ENCODE measurements at places on chromosomes 1 and 21.

- no peak for DNase-seq
Observed at GRCh38 chr1:234620272-234621126, 10.5 kb upstream of the IRF2BP2 start.

DNA sequence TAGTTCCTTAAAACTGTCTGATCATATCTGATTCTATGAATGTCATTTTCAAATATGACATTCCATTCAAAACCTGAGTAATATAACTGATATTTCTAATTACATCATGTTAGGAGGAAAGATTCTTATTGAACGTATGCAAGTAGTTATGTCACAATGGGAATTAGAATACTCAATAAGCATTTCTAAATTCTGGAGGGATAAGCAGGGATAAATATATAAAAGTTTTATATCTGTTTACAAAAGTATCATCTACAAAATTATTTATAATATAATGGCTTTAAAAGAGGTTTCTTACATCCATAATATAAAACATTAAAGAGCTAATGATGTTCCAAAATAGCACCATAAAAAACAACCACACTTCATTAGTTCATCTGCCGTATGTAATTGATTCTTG, at the start of gene OR14A2:
Gene OR14A2 (minus strand): TSS at position 101 of the 400 bp plus-strand sequence.
- DNase-seq, result no peak

DNA sequence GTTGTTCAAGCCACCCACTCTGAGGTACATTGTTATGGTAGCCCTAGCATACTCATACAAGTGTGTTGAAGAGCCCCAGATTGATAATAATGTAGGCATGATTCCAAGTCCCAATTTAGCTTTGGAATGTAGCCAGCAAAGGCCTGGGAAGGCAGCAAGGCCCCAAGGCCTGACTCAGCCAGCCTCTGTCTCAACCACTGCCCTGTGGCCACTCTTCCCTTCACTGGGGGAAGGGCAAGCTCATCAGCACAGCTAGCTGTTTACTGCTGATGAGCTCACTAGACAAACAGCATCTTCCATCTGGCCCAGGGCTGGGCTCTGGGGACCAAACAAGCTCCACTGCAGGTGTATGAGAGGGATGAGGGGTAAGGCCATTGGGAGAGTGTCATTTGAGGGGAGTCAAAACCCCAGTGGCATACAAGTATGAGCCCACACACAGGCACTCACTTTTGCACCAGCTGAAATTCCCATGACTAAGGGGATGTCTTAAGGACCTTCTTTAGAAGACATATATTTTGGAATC, 2.2 kb upstream of the IRF6 start:
- peak; percentile 98 for DNase-seq

DNA sequence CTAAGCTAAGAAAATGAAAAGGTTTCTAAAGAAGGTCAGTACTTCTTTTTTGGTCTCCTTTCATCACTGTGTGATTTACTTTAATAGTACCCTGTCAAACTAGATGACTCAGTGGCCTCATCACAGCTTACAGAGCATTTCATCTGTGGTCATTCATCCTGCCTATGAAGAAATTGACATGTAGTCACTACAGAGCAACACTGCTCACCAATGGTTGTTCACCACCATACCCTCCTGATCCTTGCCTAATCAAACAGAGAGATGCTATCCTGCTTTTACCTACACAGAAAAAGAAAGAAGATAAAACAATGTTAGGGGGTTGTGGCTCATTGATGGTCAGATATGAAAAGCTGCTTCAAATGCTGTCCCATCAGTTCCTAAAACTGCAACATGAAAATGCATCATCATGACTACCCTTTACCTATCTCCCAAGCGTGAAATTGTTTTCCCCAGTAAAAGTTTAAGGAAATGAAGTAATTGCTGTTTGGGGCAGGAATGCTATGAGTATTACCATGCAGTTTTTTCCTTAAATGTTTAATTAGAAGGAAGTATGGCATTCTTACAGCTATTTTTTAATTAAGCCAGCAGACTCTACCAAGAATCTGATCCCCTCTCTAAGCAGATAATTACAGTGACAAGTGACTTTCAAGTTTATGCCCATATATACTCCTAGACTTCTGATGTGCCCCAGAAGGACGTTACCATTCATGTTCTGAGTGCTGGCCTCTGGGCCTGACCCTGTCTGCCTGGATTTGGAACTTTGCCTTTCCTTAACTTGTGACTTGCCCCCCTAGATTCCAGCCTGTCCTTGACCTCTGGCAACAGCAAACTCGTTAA, 46.1 kb upstream of the FBXO28 start:
- DNase-seq, result peak; percentile 93

DNA sequence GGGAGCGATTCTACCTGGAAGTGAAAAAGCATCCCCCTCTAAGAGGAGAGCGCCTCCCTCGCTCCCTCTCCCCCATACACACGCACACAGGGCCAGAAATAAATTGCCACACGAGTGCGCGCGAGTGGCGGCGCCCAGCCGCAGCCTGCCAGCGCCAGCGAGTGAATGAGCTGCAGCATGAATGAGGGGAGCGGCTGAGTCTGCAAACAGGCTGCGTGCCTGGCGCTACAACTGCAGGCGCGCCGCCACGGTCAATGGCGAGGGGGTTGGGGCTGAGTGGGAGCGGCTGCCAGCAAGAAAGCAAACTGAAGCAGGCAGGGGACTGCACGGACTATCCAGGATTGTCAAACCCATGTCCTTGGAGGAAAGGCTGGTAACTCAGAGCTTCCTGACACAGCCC, 2.2 kb downstream of the CAMK1G start:
- DNase-seq, result peak; percentile 39

DNA sequence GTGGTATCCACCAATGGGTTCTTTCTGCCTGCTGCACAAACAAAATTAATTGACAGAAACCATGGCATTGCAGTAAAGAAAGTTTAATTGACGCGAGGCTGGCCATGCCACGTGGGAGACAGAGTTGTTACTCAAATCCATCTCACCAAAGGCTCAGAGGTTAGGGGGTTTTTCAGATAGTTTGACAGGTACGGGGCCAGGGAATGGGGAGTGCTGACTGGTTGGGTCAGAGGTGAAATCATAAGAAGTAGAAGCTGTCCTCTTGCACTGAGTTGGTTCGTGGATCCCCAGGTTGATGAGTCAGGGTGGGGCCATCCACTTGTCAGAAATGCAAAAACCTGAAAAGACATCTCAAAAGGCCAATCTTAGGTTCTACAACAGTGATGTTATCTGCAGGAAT, 941 bp upstream of the TBCE start:
- DNase-seq, result no peak

DNA sequence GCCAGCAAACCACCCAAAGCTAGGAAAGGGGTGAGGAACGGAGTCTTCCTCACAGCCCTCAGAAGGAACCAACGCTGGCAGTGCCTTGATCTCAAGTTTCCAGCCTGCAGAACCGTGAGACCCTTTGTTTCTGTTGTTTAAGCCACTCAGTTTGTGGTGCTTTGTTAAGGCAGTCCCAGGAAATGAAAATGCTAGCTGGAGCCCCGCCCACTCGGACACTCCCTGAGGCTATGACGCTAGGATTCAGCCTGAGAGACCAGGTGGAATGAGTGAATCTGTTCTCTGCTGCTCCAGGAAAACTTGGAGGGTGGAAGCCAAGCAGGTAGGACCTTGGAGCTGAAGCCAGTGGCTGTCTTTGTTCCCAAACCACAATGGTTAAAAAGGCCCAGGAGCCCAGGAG, 196.5 kb upstream of the POU3F1 start:
- peak; percentile 51 for DNase-seq

DNA sequence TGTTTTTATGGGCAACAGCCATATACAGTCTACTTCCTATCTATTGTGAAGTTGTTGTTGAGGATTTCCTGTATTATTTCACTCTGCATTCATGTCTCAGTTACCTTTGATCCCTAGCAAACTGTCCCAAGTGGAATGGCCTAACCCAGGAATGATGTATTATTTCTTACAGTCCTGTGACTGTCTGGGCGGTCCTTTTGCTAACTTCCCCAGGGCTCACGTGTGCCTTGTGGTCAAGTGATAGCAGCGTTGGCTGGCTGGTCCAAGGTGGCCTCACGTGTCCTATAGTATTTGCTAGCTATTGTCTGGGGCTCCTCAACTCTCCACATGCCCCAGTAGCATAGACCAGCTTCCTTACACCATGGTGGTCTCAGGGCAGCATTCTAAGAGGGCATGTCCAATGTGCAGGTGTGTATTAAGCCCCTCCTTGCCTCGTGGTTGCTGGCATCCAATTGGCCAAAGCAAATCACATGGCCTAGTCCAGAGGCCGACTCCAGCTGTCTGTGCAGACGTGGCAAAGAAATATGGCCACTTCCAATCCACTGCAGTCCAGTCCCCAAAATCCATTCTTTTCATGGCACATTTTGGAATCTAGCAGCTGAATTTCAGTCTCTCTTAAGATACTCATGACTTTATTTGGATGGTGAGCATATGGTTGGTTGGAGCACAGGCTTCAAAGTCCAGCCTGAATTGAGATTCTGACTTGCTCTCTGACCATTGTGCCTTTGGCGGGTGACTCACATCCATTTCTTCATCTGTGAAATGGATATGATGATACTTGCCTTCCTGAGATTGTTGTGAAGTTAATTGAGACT, 94.1 kb downstream of the GALNT2 start:
- DNase-seq, result peak; percentile 38

DNA sequence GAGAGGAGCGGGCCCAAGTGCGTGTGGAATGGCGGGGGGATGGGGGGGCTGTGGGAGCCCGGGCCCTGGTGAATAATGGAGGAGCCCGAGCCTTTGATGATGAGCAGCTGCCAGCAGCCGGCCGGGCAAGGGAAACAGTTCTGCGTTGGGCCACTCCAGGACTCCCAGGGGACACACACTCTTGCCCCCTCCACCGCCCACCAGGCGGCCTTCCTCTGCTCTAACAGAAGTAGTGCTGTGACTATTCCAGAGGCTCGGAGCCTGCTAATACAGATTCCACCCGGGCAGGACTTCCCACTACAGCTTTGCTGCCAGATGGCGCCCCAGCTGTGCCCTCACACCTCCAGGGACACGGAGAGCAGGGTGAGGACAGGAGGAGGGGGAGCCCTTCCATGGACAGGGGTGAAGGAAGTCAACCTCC, 48.2 kb upstream of the LRP8 start:
- no peak for DNase-seq

- DNase-seq, result peak; percentile 22
Observed at GRCh38 chr1:43387976-43388599, 1.5 kb downstream of the MED8 start.

DNA sequence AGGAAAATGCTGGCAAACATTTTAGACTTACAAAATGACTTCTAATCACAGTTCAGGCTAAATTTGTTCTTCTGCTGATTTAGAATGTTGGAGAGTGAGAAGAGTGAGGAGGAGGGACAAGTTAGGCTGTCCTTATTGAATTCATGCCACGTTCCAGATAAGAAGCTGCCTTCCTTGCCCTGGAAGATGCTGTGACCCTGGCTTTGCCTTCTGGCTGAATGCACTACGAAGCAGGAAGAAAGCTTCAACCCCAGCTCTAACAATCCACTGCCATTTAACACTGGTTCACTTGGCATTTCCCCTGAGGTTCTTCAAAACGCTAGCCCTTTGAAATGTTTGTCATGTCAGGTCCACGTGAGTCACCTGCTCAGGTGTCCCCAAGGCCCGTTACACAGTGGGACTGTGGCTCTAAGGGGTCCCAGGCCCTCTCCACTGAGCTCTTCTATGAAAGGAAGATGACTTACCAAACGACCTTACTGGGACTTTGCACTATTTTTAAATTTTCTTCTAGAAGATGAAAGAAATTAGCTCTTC, 30.0 kb upstream of the LRRC8C start:
- DNase-seq, result no peak

DNA sequence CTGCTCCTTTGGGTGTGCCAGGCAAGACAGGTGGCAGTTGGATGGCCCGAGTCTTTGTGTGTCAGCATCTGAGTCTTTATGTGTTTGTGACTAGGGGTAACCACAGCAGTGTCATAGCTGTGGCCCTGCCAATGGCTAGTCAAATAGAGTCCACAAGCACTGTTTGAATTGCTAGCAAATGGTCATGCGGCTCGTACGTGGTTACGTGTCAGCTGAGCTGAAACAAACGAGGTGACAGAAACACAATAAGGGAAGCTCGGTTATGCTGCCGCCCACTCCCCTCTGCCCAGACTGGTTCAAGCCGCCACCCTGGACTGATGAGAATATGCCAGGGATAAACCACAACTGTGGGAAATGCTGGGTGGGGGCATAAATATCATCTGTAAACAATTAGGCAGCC, 174.3 kb upstream of the LMO4 start:
- DNase-seq, result peak; percentile 29

- DNase-seq, result no peak
Observed at GRCh38 chr1:157415661-157416060, 136.7 kb downstream of the FCRL5 start.

DNA sequence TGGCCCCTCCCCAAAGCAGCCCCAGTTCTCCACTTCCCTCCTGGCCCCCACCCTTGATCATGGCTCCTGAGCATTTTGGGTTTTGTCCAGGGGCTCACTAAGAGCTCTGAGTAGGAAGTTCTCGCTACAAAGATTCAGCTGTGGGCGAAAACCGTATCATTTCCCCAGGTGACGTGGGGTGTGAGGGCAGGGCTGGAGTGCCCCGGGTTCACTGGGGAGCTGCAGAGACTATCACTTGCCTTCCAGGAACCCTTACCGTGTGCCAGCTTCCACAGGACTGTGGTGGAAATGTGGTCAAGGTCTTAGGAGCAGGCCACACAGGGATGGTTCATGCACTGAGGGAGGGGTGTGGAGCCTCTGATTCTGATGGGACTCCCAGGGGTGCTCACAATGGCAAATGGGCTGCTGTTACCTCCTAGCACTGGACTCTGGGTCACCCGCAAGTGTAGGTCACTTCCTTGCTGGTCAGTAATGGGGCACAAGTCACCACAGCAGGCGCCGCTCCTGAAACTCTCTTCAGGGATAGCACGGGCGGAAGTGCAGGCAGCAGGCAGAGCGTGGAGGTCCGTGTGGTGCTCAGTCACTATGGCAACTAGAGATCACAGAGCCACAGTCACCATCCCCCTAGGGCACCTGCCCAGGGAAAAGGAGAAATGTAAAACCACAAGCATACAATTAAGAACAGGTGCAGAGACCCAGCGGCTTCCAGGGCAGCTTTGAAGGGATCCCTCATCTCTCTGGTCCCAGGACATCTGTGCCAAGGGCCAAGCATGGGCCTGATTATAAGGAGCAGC, 35.4 kb downstream of the RSPH1 start:
- peak; percentile 83 for DNase-seq

DNA sequence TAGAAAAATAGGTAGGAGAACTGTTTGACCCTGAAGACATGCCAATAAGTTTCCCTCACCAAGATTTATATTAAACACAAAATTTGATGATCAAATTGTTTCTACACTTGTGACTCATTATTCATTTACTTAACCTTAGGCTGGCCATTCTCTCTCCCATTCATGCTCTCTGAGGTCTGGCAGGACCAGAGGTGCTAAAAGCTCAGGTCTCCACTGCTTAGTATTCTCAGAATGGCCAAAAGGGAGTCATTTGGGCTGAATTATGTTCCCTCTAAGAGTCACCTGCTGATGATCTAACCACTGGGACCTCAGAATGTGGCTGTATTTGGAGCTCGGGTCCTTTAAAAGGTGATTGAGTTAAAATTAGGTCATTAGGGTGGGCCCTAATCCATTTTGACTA, 47.1 kb upstream of the ATP1B1 start:
- DNase-seq, result no peak

Measured in kidney tubule cell (primary cell).